Stimulated activated CD4-positive, alpha-beta T cell treated with anti-CD3 and anti-CD28 coated beads, Interleukin-4, amount 100 ng/mL, for 24 hours (primary cell): ENCODE measurements at places on chromosomes 1 and 21.

- DNase-seq: no peak
Measured at GRCh38 chr1:160258177-160258798, 4.1 kb downstream of the DCAF8 start.

- DNase-seq: no peak
Measured at GRCh38 chr1:180053594-180054567, 99.3 kb downstream of the CEP350 start.

GRCh38 chr1:64282351-64282750 lies 78.9 kb downstream of the UBE2U start:
- no peak for DNase-seq

- DNase-seq: no peak
Measured at GRCh38 chr1:232627645-232628334, 2.1 kb downstream of the SIPA1L2 start.
